NCI-H460 (cell line): ENCODE measurements at places on chromosomes 2 and 18.

DNA sequence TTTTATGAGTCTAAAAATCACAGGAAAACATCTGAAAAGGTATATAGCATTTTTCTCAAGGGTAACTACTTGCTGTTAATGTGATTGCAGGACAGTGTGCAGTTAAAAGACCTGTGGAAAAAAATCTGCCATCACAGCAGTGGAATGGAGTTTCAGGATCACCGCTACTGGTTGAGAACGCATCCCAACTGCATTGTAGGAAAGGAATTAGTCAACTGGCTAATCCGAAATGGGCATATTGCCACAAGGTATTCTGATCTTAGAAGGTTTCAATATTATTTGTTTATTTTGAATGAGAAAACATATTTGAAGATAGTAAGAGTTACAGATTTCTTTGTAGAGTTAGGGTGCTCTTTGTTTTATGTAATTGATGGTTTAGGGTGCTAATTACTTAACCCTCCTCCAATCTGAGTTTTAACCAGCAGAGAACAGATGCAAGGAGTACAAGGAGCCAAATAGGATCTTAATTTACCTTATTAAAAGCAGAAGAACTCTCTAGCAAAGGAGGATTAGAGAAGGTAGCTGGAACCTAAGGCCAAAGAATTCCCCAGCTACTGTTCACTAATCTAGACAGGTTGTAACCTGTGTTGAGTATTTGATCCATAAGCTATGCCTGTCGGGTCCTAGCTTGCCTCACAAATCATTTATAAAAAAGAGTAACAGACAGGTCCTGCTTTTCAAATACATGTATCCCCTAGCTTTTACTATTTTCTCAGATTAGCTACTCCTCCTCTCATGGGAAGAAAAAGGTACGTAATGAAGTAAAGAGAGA, 35.0 kb downstream of the PIKFYVE start:
- DNase-seq, result no peak

GRCh38 chr18:65671621-65672415, 79.0 kb upstream of the CDH7 start:
- DNase-seq, result no peak

DNA sequence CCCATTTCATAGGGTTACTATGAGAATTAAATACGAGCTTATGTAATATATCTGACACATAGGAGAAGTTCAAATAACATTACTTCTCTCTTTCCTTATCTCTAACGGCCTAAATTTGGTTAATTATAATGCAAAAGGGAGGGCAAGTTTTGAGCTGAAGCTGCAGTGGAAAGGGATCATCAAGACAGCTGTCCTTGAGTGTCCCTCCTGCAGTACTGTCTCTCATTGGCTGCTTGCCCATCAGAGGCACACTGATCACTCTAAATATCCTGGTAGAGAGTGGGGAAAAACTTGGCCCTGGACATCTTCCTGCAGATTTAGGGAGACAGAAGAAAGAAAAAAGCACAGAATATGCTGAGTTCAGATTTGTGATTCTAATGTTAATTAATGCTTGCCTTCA, 186.0 kb downstream of the CAMKMT start:
- no peak for DNase-seq

GRCh38 chr18:62989195-62989594, 273.9 kb downstream of the PHLPP1 start:
- DNase-seq, result no peak

DNA sequence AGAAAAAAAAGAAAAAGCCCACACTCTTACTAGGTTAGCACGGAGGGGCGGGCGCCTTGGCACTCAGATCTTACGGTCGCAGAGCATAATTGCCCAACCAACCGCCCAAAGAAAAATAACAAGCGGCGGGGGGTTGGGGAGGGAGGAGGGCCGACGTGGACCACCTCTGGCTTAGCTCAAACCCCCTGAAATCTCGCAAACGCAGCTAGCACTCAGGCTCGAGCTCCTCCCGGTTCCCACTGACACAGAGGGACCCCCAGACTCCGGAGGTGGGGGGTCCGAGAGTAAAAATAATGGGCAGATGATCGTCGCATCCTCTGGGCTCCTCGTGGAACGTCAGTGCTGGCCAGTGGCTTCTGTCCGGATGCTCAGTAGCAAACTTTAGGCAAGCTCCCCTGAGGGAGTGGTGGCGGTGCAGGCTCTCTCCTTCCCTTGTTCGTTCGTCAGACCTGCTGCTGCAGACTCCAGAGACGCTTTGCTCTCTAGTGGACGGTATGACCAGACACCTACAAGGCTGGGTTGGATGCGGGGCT, 12.0 kb downstream of the CATIP start:
- DNase-seq, result no peak

DNA sequence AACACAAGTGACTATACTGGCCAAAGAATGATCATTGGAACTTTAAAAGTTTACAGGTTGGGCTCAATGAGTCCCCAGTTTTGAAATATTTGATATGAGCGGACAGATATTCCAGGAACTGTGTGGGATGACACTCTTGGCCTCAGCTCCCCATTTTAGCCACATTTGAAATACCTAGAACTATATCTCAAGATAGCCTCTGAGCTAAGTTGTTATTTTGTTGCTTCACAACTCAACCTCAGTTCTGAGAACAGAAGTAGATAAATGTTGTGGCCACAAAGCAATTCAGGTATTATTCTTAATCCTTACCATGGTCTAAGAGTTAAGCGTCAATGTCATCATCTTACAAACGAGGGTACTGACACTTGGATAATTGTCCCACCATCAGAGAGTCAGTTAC, 172.2 kb upstream of the SETBP1 start:
- no peak for DNase-seq

GRCh38 chr2:102806250-102806837, 44.5 kb downstream of the TMEM182 start:
- peak; percentile 62 for DNase-seq

DNA sequence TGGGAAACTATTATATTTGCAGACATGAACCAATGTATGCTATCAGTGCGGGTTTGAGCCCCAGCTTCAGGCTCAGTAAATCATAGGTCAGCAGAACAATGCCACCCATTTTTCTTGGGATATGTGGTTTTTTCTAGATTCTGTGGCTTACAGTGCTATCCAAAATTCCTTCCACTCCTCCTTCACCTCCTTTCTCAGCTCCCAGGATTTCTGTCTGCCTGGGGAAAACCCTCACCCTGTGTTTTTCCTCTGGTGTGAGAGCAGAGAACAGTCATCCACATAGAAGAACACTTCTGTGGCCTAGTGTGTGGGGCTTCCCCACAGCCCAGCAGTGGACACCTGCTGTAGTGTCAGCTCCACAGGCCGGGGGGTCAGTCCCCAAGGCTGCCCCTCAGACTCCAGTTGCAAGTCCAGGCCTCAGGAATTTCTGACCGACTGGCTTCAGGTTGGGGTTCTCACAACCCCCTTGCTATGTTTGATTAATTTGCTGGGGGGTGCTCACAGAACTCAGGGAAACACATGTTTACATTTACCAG, 238.2 kb downstream of the LDLRAD4 start:
- DNase-seq, result no peak

GRCh38 chr2:99867770-99868169, 274.6 kb downstream of the AFF3 start:
- DNase-seq, result no peak

DNA sequence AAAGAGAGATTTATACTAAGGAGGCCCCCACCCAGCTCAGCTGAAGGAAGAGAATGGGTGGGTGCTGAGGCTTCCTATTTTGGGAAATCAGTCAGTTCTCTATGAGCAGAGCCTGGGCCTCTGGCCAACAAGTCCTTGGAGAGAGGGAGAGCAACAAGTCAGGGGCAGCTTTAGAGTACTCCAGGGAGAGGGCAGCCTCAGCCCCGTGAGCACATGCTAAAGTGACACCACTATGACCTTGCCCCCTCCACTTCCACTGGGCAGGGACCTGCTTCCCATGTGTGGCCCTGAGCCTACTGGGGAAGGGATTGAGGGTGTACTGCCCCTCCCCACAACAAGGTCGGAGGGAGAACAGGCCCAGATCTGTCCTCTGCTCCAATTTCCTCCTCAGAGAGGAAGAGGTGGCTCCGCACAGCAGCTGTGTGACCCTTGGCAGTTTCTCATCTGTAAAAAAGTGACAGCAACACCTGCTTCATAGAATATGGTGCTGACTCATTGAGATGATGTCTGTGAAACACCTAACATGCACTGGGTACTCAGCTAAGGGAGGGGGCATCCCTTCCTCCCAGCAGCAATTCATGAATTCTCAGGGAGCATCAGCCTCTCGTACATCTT, 72.9 kb downstream of the CLHC1 start:
- no peak for DNase-seq
